ENCODE measurements at places on chromosomes 4 and X.

- DNase-seq = no peak
These were observed 1259.8 kb downstream of the PCDH7 start for GRCh38 chr4:31979988-31980387.

- no peak for DNase-seq
These were observed 32.2 kb downstream of the TRMT44 start for GRCh38 chr4:8472689-8473197.

DNA sequence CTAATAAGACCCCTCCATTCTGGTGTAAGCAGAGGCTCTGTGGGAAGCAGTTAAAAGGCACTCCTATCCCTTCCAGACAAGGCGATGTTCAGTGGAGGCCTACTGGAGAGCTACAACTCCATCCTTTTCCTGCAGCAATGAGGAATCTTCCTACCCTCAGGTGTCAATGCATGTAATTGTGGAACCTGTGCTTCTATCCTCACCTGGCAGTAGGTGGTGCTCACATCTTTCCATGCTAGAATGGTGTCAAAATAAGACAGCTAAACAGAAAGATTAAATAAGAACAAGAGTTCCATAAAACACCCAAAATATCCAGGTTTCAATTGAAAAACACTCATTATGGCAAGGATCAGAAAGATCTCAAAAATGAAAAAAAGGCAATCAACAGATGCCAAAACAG lies 224.6 kb downstream of the IL15 start:
- no peak for DNase-seq

- DNase-seq = no peak
These were observed 197.1 kb upstream of the MAGEB18 start for GRCh38 chrX:25941087-25941486.

DNA sequence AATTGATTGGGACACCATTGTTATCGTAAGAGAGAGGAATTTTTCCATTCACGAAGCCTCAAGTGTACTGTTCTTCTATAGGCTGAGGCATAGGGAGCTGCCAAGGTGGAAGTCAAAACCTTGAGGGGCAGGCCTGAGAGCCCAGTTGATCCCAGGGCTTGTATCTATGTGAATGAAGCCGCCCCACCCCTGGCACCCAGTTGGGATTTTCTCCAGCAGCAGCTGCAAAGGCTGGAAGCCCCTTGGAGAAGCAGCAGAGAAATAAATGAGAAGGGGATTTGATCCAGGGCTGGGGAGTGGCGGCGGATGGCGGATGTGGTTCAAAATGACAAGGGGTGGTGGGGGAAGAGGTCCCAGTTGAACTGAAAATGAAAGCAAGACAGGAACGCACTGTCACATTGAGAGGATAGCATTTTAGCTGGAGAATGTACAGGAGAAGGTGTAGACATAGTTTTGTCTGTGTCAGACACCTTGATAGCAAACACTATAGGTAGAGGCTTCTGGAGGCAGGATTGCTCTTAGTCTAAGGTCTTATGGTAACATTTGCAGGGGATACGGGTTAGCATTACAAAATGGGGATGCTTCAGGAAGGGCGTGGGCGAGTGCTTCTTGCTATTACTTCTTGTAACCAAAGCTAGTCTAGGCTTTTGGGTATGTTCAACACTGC lies 32.6 kb downstream of the DOCK11 start:
- peak; percentile 43 for DNase-seq

GRCh38 chr4:38670939-38671591 lies 7.1 kb downstream of the KLF3 start:
- DNase-seq = peak; percentile 51

DNA sequence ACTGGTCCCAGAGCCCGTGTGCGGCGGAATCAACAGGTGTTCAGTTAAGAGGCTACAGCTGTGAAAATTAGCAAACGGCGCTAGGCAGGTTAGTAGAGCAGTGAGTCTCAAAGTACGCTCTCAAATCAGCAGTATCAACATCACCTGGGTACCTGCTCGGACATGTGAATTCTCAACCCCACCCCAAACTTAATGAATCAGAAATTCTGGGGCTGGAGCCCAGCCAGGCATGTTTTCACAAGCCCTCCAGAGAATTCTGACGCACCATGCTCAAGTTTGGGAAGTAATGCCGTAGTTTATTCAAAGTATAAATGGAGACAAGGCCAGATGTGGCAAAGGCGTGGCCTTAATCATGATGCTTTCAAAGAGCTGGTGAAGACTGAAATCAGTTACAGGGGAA lies 58.2 kb upstream of the PTCHD1 start:
- no peak for DNase-seq

- no peak for DNase-seq
These were observed 186.7 kb upstream of the FAT1 start for GRCh38 chr4:186910385-186910784.

- peak; percentile 18 for DNase-seq
These were observed 802.0 kb downstream of the RPA4 start for GRCh38 chrX:97685753-97686152.
